ENCODE measurements at places on chromosomes 7 and 10.

GRCh38 chr7:155530601-155531000, 15.8 kb downstream of the CNPY1 start:
- DNase-seq = no peak

- no peak for DNase-seq
These were observed 97.2 kb upstream of the SEMA3A start for GRCh38 chr7:84291756-84292155.

DNA sequence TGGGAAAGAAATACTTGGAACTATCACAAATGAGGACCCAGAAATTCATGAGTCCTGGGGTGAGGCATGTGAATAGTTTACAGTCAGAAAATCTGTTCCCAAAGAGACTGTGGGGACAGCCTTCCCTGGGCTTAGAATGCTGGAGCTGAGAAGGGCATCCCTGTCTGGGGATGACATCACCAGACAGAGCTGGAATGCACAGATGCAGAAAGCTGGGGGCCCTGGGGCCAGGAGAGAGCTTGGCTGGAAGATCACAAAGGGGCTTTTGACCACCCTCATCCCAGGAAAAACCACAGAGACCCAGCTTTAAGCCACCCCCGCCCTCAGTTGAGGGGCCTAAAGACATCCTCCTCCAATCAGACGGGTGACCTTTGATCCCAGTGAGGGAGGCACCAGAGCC, 264.5 kb downstream of the PLXNA4 start:
- no peak for DNase-seq

- no peak for DNase-seq
These were observed 242.5 kb downstream of the CELF2 start for GRCh38 chr10:11260170-11260569.

- no peak for DNase-seq
These were observed 277.8 kb downstream of the FRMD4A start for GRCh38 chr10:14052931-14053330.

DNA sequence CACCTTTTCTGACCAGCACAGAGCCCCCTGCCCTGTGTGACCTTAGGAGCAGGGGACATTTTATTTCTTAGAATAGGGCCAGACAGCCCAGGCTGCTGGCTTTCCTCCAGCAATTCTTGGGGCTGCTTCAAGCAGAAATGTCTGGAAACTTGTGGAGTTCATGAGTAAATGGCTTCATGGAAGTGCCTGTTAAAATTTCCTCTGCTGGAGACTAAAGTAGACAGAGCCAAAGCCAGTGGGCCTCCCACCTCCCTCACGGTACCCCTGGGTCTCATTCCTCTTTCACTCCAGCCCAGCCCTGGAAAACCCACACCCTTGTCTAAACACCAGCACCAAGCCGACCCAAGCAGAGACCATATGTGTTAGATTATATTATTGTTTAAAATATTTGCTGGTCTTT, 505.5 kb upstream of the ZMIZ1 start:
- no peak for DNase-seq

DNA sequence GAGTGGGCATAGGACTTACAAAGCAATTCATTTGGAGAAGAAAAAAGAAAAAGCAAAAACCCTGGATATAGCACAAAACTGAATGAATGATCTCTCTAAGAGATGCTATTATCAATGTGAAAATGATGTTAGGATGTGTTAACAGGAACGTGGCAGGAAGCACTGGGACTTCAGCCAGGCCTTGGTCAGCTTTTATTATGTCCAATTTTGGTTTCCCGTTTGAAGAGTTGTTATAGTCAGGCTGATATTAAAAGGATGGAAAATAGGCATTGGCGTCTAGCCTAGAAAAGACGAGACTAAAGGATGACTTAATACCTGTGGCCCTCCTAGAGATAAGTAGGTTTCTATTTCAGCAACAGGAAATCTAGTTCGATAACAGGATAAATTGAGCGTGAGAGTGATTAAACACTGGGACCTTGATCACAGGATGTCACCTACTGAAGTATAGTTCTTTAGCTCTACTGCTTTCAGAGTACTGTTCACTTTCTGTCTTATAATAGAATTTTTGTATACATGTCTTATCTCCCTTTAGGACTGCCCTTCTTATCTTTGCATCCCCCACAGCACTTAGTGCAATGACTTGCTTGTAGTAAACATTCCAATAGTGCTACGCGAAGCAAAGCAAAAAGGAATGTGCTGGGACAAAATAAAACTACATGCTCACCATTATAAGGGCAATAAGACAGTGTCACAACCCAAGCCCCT, 99.8 kb upstream of the AGBL3 start:
- DNase-seq = no peak

DNA sequence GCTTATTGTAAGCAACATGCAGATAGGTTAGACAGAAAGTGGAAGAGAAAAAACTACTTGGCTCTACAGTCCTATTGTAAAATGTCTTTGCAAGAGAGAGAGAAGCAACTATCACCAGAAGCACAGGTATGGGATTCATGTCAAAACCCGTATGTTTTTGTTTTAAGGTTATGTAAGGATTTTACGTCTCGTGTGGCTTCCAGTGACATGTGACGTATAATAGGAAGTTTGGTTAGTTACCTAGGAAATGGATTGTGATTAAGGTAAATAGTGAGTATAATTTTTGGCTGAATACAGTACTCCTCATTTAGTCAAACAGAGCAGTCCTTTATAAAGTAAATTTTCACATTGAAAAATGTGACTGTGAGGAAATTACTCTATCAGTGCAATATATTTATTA, 62.0 kb downstream of the PHF14 start:
- DNase-seq = no peak

DNA sequence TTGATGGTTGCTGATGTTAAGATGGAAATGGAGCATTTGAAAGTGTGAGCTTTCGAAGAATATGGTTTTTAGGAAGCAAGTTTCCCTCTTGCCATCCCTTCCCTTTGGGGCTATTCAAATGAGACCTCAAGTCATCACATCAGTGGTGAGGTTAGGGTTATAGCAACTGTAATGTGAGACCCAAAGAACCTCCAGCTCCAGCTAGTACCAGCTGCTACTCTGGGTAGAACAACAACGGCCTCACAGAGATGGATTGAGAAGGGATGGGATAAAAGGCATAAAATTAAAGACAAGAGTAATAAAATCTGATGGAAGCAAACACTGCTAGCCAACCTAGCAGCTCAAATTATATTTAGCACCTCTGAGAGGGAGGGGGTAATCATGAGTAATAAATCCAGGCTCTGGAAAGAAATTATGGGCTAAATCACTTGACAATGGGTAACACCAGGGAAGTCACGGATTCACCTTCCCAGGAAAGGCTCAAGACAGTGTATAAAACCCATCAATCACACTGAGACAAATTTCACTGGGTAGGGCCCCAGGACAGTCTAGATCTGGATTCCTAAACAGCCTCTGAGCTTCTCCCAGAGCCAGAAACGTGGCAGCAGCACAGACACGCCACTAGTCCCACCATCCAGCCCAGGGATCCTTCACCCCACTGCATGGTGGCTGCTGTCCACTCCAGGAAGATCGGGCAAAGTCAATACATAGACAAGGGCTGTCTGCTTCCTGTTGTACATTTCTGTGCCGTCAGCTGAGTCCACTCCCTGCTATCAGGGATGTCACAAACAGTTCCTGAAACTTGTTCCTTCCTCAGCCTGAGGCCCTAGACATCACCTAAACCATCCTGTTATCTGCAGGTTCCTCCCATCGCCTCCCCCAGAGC, 151.1 kb downstream of the GFRA1 start:
- DNase-seq = no peak

DNA sequence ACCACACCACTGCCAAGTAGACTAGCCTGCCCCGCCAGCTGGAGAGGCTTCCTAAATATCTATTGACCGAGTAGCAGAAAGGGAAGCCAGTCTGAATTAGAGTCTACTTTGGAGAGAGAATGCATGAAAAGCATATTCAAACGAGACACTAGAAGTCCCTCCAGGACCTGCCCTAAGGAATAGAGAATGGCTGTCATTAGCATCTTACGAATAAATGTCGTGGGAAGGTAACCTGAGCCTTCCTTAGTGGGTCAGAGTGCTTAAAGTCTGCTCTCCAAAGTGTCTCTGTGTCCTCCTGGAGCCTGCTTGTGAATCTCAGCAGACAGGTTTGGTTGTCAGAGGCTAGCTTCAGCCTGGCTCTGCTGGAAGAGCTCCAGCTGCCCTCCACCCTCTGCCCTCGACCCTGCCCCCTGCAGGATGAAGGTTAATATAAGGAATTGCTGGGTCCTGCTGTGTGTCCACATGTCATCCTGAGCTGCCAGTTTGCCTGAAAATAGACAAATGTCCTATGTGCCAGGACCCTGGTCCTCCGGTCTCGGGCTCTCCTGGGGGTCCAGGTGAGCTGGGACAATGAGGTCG, 33.4 kb downstream of the FAM241B start:
- DNase-seq = no peak

DNA sequence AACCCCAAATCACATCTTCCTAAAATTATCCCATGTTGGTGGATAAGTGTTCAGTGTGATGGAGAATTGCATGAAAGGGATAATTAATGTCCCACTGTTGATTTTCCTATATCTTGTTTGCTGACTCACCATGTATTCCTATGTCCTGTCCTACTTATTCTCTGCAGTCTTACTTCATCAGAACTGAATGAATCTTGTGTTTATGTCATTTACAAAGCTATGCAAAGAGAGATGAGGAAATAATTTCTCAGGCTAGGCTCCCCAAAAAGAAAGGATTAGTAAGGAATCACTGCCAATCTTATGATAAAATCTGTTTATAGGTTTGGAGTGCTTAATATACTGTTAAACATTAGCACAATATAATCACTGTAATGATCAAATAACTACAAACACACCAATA, 360.8 kb downstream of the CRPPA start:
- no peak for DNase-seq

DNA sequence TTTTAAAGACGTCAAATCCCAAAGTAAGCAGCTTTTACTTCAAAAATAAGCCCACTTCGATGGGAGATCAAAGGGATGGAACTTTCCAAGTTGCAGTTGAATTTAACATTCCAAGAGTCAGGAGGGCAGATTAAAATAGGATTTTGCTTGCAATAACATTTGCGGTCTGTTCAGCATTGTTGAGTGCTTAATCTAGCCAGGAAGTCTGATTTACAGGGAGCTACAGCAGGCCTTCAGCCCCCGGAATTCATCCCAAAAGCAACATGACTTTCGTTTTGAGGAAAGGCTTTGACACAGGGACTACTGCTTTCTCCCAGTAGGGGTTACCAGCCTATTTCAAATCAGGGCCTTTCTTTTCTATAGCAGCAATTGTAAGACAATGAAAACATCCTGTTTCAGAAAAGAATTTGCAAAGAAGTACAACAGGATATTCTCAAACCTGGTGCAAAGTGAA, 279.6 kb upstream of the PITRM1 start:
- DNase-seq = no peak

DNA sequence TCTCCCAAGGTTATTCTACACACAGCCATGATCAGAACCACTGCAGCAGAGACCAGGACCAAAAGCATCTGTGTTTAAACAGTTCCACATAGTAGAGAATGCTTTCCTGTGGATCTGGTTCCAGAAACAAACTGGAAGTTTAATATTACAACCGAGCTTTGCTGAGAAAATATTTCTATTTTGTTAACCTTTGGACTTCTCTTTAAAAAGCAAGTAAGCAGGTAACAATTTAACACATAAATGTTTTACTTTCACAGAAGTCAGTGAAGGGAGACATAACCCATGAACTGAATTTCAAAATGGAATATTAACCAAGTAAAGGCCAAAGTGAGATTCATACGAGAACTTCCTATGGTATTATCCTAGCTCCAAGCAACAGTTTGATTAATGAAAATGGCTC, 98.6 kb upstream of the PHYHIPL start:
- no peak for DNase-seq

Measured in central memory CD4-positive, alpha-beta T cell (primary cell).